ENCODE measurements at places on chromosomes 16 and 17. TPM values are rescaled to one million over a fixed set of nuclear protein-coding genes. Genes with fewer than 3 reads are reported as not detected.

DNA sequence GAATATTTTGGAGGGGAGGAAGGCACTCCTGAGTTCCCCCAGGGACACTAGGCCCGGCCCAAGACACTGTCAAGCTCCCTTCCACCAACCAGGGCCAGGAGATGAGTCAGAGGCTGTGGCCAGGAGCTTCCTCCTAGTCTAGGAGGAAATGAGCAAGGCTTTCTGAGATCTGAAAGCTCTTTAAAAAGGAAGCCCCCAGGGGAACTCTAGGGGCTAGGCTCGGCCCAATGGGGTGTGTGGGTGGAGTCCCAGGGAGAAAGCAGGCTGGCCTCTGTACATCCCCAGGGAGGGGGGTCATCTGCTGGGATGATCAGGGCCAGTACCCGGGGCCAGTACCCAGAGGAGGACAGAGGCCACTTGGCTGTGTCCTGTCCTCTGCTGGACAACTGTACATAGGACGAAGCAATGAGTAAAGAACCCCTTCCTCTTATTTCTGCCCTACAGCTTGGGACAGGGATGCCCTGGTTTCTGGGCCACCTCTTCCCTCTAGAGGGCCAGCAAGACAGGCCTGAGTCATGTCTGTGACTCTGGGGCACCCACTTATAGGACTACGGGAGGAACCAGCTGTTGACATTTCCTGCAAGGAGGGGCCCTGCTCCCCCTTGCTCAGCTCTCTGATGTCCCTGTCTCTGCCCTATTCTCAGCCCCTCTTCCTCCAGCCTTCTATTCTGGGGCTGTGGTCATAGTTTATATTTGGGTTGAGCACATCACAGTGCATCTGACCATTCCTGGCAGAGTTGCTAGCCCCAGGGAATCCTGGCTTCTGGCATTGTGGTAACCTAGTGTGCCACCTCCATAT, 2.7 kb downstream of the FHOD1 start:
- peak; percentile 59 for DNase-seq

DNA sequence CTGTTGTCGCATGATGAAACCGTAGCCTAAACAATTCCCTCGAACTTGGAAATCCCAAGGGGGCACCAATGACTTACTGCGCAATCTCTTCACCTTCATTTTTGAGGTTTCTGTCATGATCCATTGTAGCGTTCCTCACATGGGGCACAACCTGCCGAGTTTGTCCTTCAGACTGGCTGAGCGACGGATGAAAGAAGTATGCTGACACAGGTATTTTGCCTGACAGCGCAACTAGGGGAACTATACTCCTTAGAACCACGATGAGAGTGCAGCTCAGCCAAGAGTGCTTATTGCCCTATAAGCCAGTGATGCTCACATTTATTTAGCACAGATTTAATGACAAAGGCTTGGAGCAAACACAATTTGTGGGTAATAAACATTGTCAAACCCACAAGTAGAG, 106.3 kb upstream of the ZNF267 start:
- no peak for DNase-seq

GRCh38 chr17:40623419-40624210, 24.0 kb downstream of the SMARCE1 start:
- no peak for DNase-seq

GRCh38 chr17:59838052-59838916, 54.5 kb downstream of the TUBD1 start:
- DNase-seq = no peak

The SOST gene
- not detected for total RNA-seq

The SLC5A2 gene
- not detected for total RNA-seq

Data from NCI-H460 (cell line).